Activated CD8-positive, alpha-beta memory T cell treated with anti-CD3 and anti-CD28 coated beads for 48 hours (primary cell): ENCODE measurements at places on chromosomes 11 and 22.

GRCh38 chr11:134949121-134950090 lies 537.4 kb upstream of the B3GAT1 start:
- DNase-seq = no peak

DNA sequence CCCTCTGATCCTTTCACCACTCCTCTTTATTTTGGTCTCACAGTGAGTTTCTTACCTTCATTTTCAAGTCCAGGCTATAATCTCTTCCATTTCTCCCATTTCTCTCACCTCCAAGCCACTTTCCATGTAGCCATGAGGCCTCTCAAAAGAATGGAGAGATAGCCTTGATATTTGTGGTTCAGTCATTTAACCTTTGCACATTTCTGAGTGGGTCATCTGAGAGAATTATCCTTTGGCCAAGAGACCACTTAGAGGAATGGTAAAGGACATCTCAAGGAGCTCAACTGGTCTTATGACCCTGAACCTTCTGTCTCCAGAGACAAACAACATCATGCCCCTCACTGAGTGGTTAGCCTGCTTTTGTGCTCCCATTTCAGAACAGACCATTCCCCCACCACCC lies 121.1 kb downstream of the KIRREL3 start:
- DNase-seq = no peak

GRCh38 chr11:75349521-75350116 lies 1.8 kb downstream of the ARRB1 start:
- DNase-seq = no peak

DNA sequence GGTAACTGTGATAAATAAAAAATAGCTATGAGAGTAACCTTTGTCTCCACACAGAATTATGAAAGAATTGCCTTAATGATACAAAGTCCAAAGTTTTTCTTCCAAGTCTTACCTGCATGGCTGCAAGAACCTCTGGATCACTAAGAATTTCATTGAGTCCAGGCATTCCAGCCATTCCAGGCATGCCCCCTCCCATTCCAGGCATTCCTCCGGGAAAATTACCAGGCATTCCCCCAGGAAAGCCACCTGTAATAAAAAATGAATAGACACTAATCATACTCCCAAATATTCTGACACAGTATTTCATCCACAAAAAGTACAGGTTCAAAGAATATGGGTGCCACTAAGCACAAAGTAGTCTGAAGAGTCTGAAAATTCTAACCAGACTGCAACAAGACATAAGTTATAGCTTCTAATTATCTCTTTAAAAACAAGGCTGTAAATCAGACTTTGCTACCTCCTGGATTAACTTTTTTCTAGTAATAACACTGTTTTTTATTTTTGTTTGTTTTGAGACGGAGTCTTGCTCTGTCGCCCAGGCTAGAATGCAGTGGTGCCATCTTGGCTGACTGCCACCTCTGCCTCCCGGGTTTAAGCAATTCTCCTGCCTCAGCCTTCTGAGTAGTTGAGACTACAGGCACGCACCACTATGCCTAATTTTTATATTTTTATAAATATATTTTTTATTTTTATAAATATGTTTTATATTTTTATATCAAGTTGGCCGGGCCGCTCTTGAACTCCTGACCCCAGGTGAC lies 8.0 kb upstream of the SLC25A17 start:
- no peak for DNase-seq
